Stimulated activated CD8-positive, alpha-beta memory T cell treated with anti-CD3 and anti-CD28 coated beads, Interleukin-2, amount 100 ng/mL, for 48 hours (primary cell): ENCODE measurements at places on chromosomes 2 and 18.

DNA sequence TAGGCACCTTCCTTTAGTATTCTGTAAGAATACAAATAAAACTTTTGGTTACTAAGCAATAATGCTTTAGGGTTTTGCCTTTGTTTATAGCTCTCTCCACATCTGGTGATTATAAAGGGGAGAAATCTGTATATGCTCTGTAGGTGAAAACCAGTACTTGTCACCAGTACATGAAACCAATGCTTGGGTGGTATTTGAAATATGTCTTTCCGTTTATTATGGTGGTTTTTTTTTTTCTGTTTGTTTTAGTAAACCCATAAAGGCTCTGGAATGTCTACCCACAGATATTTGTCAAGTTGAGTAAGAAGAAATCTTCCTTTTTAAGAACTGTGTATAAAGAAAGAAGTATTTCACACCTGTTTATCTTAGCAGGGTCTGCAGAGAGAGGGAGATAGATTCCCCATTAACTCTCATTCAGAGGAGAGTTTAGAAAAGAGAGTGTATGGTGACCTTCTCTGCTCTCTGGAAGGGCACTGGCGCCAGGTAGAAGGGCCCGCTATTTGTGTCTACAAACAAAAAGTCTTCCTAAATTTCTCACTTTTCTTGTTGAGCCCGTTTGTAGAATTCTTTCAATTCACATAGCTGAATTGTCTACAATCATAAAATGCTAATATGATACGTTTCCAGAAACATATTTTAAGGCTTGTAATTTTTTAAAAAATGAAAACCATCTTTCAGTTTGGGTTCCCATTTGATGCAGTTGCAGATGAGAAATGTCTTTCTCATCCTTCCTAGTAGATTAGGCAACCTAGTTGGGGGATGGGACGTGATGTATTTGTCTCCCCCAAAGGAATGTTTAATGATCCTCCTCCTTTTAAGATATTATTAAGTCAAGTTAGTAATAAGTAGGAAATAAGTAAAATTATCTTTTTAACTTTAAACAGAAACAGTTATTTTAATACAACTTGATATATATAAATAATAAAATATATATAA, 33.9 kb downstream of the MAP3K20 start:
- no peak for DNase-seq

GRCh38 chr2:29052807-29053206, 21.5 kb downstream of the PCARE start:
- DNase-seq: no peak

GRCh38 chr2:107999158-107999557, 12.8 kb downstream of the SLC5A7 start:
- DNase-seq: no peak

DNA sequence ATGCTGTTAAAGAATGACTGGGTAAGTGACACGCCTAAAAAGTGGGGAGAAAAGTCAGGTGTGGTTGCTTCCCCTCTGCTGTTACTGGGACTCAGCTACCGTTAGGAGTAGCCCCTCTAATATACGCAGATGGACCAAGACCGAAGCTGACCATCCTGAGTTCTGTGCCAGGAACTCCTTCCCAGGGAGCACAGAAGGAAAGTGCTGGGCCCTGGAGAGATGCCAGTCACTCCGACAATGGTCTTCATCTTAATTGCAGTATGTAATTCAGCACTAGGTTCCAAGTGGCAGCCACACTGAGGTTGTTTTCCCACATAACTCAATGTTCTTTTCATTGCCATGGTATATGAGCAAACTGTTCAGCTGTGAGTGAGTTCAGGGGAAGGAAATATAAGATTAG, 19.6 kb upstream of the TMEM200C start:
- DNase-seq: no peak

GRCh38 chr2:207251022-207251421, 85.3 kb upstream of the KLF7 start:
- no peak for DNase-seq

- no peak for DNase-seq
Measured at GRCh38 chr2:169011698-169012097, 19.4 kb downstream of the ABCB11 start.

DNA sequence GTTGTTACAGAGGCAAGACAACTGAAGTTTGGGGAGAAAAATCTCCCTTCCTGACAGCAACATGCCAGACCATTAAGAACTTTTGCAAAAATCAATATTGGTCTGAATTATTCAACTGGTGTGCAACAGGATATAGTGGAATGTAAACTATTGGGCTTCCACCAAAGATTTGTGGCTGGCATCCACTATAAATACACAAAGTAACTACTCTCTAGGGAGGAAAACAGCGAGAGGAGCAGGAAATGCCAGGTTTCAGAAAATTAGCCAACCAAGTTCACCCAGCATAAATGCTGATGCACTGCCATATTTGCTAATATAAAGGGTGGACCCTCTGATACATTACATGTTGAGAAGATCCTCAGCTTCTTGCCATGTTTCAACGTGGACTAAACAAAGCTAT, 267.6 kb upstream of the LYPD1 start:
- no peak for DNase-seq

DNA sequence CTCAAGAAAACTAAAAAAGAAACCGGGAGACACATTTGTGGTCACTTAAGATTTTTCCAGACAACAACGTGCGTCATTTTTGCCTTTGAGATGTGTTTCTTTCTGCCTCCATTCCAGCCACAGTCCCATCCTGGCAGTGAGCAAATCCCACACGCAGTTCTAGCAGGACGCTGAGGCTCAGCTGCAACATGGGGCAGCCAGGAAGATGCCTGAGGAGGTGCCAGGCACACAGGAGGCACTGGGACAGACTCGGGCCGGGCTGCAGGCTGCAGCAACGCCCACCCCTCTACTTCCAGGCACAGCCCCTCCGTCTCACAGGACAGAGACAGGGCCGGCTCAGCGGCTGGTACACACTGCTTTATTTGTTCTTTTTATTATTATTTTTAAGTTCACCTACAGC, 13.1 kb downstream of the KLF11 start:
- DNase-seq: no peak

DNA sequence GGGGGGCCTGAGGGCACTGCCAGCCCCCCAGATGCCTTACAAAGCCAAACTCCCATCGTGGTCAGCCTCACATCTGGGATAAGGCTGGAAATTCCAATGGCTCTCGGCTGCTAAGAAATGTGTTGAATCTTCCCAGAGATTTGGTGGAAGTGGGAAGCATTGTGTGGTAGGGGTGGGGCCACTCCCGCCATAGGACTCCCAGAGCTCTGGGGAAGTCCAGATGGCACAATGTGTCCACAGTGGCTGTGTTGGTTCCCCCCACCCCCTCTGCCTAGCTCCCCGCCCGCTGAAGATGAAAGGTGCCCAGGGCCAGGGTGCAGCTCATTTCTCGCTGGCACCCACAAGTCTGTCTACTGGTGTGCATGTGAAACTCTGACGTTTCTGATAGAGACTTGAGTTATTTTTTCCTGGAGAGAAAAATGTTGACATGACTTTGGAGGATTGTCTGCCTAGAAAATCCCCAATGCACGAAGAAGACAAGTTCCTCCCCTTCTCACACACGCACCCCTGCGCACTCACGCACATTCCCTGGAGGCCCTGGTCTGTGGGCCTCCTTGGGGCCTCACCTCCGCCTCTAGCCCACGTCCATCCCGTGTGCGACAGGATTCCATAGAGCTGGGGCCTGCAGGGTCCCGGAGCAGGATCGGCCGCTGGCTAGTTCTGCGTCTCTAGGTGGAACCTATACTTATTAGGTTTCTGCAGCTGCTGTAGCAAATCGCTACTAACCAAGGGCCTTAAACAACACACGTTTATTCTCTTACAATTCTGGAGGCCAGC, 199.1 kb downstream of the ZFP36L2 start:
- no peak for DNase-seq

GRCh38 chr2:2575181-2575577, 244.1 kb upstream of the MYT1L start:
- no peak for DNase-seq

GRCh38 chr2:196955036-196955435, 28.5 kb upstream of the PGAP1 start:
- DNase-seq: no peak

DNA sequence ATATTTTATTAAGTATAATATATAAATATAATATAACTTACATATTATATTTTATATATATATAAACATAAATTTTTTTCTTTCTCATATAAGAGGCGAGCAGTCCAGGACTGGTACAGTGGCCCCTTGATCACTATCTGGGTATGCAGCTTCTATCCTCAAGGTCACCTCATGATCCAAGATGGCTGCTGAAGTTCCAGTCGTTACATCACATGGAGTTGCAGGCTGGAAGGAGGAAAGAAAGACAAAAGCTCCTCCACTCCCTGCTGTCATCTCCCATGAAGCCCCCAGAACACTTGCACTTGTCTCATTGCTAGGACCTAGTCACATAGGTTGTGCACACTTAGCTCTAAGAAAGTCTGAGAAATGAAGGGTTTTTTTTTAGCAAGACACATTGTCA, 145.1 kb upstream of the SLC1A4 start:
- no peak for DNase-seq

- no peak for DNase-seq
Measured at GRCh38 chr2:118721817-118722551, 125.5 kb downstream of the EN1 start.

DNA sequence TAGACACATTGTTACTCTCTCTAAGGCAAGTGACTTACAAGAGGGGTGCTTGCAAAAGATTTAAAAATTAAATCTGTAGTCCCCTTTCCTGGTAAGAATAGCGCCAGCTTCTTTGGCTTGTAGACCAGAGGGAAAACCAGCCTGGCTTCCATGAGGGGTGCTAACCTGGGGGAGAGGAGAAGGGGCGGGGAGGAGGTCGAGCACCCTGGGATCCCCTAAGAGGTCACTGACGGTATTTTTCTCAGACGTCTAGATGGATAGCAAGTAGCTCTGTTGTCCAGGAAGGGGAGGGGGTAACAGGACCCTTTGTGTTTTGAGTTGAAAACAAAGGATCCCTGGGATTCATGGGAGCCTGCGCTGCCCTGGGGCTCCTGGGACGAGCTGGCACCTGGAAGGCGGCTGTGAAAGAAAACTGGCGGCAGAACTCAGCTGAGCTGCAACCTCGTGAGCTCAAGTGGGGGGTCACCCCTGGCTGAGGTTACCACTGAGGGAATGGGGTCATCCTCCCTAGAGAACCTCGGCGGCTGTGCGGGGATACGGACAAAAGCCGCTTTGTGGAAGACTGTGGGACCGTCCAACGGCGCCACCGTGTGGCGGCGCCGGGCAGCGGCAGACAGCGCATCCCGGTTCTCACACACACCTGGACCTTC, 37.8 kb upstream of the MRPL19 start:
- DNase-seq: peak; percentile 27

DNA sequence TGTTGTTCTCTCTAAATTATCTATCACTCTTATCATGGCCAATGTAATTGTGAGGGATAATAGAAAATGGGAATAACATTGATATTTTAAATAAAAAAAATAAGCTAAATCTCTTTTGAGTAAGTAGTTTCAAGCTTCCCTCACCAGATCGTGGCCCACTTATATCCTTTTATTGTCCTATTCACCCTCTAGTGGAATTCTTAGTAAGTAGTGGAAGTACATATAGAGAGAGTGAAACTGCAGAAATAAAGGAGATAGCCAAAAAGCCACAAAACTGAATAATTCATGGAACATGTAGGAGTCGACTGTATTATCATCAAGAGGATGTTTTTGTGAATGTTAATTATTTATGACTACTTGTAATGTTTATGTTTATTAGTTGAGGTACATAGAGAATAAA, 66.1 kb upstream of the DTNA start:
- DNase-seq: no peak

DNA sequence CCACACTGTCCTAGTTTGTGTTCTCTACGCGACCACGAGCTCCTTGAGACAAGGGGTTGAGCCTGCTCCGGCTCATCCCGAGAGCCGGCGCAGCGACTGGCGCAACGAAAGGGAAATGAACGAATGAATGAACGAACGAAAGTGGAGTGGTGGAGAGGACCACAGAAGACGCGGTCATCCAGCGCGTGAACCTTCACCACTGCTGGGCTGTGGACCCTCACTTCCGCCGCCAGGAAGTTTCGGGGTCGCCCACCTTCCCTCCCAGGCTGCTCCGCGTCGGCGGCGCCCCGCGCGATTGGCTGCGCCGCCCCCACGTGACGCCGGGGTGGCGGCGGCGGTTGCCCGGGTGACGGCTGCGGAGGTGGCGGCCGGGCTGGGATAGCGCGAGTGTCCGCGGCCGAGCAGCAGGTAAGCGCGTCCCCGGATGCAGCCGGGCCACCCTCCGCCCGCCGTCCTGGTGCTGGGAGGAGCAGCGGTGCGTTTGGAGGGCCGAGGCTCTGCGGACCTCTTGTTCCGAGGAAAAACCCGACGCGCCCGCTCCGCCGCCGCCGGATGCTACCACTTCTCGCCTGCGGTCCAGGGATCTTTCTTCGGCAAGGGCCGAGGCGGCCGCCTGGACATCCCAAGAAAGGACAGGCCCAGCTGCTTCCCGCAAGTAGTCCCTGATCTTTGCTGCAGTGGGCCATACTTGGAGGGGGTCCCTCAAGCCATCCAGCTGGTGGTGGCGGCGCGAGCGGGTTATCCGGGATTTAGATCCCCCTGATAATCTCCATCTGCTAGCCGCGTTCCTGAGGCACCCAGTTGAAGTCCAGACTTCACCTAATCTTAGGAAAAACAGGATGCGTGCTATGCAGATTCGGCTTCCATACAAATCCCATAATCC, at the start of gene ARMC9:
Gene ARMC9 (plus strand): TSS at position 341 of the 883 bp plus-strand sequence. CDS start 7,608 bp downstream, outside the sequence.
- DNase-seq: peak; percentile 68

- DNase-seq: no peak
Measured at GRCh38 chr2:137969418-137969765, 5.1 kb downstream of the HNMT start.

DNA sequence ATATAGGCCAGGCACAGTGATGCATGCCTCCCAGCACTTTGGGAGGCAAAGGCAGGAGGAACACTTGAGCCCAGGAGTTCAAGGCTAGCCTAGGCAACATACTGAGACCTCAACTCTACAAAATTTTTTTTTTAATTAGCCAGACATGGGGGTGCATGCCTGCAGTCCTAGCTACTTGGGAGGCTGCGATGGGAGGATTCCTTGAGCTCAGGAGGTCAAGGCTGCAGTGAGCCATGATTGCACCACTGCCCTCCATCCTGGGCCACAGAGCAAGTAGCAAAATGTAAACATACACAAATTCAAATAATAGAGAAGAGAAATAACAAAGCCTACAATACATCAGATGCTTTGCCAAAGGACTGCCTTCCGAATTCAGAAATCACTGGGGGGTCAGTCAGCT, 7.0 kb upstream of the SP3 start:
- DNase-seq: no peak

DNA sequence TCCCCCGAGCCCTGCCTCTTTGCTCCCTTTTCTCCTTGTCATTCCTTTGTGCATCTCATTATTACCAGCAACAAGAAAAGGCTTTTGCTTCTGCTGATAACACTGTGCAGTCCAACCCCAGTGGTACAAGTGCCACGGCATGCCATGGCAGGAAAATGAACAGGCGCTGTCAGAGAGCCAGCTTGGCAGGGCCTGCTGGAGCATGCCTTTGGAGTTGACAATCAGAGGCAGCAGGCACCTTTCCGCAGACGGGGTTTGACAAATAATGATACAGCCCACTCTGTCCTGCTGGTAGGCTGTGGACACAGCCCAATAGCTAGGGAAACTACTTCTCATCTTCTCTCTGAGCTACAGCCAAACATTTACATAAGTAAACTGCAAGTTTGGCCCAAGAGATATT, 243.9 kb upstream of the LRRTM1 start:
- no peak for DNase-seq

GRCh38 chr2:149170911-149171310, 132.4 kb downstream of the LYPD6B start:
- DNase-seq: no peak
